ENCODE measurements at places on chromosomes 1 and 21.
A peak's percentile ranks its signal among the peaks of the same experiment; 100 is the strongest.

DNA sequence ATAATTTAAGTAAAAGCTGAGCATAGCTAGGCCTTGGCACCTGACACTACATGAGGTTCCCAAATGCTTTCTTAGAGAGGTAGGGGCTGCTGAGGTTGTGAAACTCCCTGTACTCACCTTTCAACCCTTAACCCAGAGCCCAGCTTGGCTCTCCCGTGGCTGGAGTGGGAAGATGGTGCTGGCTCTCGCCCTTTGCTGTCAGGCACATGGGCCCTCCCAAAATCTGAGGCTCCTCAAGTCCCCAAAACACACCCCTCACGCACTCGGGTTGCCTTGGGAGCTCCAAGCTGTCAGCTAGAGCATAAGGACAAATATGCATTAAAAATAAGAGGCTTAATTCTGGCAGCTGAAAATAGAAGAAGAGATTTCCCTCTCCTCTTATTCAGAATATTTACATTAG, 46.7 kb upstream of the PLPPR4 start:
- DNase-seq = no peak

- no peak for DNase-seq
These were observed 434.8 kb downstream of the SETD4 start for GRCh38 chr21:35625576-35625975.

DNA sequence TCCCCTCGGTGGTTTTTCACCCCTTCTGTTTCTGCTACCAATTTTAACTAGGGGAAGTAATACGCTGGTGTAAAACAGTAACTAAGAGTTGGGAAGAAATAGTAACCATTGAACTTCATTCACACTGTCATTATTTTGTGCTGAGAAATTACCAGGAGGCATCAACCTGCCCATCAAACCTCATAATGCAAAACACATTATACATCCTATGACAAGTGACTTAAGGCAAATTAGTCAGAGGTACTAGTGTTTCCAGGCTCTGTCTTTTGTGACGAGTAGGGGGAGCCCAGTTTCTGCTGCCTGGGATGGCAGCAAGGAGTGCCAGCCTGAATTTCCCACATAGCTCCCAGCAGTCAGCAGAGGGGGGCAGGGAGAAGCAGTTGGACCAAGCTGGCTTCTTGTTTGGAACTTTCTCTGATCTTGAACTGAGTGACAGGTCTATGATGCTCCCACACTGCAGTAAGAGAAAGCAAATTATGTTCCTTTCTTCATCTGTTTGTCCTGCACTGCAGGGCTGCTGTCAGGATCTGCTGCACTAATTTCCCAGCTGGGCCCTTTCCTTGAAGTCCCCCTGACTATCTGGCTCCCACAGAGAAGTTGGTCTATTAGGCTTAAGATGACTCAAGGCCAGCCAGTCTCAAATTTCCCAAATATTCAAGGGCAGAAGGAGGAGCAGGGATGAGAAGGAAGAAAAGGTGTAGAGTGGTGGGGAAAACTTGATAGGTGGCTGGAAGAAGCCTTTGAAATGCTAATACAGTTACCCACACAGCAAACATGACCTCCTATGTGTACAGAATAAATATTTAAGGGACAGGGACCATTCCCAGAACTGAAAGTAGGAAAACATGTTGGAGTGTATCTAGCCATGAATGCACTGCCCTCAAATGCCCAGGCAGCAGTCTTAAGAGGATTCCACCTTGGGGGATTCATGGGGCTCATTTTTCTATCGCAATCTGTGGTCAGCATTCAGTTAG, 322.8 kb downstream of the SEC16B start:
- peak; percentile 47 for DNase-seq

- DNase-seq = no peak
These were observed 8.7 kb upstream of the RSRP1 start for GRCh38 chr1:25255706-25256577.

- peak; percentile 89 for DNase-seq
These were observed 14.2 kb downstream of the CLIC4 start for GRCh38 chr1:24759492-24759891.

- DNase-seq = no peak
These were observed 28.8 kb downstream of the ZNF326 start for GRCh38 chr1:90023691-90024090.

GRCh38 chr1:207672522-207673130, 27.7 kb downstream of the CR1L start:
- no peak for DNase-seq

- no peak for DNase-seq
These were observed 7.5 kb downstream of the MDM4 start for GRCh38 chr1:204523605-204524215.

DNA sequence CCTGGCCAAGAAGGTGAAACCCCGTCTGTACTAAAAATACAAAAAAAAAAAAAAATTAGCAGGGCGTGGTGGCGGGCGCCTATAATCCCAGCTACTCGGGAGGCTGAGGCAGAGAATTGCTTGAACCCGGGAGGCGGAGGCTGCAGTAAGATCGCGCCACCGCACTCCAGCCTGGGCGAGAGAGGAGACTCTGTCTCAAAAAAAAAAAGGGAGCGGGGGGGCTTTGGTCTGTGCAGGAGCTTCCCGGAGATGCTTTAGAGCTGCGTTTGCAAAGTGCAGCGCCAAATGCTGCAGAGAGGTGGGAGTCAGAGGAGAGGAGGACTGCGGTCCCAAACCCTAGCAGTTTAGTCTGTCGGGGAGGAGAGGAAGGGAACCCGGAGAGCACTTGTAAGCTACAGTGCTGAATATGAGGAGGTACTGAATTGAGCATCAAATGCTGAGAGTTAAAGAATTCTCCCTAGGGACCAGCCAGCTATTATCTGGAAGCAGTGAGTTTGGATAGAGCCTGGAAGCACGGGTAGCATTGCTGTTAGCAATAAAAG, 569 bp downstream of the FALEC start:
- DNase-seq = no peak

- no peak for DNase-seq
These were observed 488 bp downstream of the DBT start for GRCh38 chr1:100249155-100249536.

GRCh38 chr1:221573756-221574155, 168.1 kb downstream of the DUSP10 start:
- DNase-seq = no peak

DNA sequence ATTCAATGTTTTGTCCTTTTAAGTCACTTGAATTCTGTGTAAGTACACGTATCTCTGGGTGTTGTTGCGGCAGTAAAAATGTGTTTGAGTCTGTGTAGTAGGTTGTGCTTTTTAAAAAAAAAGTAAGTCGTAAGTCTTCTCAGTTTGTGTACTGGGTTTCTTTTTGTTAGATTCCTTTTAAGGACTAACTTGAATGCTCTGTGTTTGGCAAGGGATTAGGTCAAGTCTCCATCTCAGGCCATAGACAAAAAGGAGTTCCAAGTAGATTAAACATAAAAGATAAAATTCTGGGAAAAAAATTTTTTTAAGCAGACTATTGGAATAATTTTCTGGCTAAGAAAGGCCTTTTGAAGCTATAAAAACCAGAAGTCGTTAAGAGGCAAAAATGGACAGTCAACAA, 113.1 kb downstream of the ATP5PO start:
- no peak for DNase-seq

DNA sequence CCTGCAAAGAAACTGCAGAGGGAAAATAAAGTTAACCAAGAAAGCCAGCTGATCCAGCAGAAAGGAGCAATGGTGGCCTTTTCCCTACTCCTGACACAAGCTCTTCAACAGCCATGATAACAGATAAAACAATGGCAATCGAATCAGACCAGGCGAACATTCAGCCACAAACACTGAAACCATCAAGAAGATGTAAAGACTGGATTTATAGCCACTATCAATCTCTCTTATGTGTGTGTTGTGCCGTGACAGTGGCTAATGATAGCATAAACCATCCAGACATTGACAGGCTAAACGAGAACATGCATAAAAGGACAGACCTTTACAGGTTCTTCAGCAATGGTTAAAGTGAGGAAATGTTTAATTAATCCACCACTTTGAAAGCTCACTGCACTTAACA, 78.1 kb upstream of the RAB4A start:
- no peak for DNase-seq

DNA sequence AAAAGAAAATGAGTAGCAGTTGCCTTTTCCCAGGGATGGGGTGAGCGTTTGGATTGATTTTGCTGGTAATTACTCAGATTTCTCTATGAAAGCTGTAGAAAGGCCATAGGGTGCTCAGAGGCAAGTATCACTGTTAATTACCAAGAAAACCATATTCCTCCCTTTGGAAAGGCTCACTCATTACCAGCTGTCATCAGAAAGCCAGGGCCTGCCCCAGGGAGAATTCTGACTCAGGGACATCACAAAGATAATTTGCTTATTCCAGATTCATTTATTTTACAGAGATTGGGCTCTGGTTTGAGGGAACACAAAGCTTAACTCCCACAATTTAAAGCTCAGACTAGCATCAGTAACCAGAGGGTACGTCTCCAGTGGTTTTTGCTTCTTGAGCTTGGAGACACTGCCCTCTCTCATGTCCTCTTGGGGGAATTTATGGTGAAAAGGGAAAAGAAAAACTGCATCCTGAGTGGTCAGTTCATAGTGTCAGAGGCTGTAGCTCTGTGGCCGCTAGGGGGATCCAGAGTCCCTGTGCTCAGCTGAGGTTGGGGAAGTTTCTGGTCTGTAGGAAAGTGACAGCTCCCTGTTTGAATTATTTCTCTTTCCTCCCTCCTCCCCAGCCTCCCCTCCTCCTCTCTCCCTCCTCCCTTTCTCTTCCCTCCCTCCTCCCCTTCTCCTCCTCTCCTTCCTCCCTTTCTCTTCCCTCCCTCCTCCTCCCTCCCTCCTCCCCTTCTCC, 204.3 kb downstream of the KCNJ6 start:
- DNase-seq = no peak

DNA sequence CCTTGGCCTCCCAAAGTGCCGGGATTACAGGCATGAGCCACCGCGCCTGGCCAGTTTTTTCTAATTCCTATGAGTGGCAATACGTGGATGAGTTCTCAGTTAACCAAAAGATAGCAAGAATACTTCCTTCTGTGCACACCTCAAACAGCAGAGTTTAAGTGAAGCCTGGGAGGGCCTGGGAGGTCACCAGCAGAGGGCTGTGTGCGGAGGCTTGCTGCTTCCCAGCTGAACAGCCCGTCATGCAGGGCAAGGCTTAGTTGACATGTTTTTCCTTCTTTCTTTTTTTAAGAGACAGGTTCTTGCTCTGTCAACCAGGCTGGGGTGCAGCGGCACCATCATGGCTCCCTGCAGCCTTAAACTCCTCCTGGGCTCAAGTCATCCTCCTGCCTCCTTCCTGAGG, 17.8 kb downstream of the GNG4 start:
- DNase-seq = no peak

DNA sequence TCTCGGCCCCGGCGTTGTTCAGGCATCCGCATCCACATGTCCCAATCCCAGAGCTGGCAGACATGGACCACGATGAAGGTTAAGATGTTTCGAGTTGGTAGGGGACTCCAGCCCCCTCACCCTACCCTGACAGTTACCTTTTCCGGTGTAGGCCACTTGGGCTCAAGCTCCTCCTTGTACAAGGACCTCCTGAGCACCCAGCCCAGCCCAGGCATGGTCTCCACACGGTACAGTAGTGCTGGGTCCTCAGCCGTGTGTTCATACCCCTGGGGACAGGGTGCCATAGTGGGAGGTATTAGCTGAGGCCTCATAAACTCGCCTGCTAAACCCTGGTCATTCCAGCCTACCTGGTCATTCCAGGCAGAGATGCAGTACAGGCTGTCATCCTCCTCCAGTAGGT, 6.1 kb downstream of the POMGNT1 start:
- DNase-seq = no peak

- DNase-seq = no peak
These were observed 49.0 kb downstream of the ABCA4 start for GRCh38 chr1:94071976-94072375.

DNA sequence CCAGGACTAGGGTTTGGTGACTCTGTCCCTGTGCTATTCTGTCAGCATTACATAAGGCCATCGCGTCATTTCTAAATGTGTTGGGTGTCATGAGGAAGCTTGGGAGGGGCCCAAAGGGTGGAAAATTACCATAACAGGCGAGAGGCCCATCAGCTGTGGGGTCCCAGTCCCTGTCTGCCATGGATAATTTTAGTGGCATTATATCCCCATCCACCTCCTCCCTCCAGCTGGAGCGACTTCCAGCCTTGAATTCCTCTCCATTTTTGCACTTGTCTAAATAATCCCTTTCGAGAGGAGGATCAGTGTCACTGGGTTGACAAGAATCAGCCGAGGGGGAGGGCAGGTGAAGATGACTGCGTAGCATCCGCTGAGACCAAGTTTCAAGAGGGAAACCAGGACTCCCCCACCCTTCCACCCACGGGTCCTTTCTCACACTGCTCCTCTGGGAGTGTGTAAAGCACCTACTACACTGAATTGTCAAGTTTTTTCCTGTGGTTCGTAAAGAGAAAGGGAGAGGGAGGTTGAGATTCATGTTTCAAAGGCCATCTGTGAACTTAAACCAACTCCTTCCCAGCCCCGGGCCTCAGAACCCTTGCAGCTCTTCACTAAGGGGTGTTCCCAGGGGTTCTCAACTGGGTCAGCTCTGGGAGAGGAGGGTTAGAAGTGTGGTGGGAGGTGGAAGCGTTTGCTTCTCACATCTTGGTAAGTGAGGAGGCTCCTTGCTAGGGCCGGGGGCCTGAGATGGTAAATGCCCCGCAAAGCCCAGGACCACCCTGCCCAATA, 29.2 kb downstream of the VASH2 start:
- no peak for DNase-seq

Measured in esophagus muscularis mucosa (tissue), 4 donors.